ENCODE measurements at places on chromosomes 12 and 14. TPM values are rescaled to one million over a fixed set of nuclear protein-coding genes. Genes with fewer than 3 reads are reported as not detected.
A peak's percentile ranks its signal among the peaks of the same experiment; 100 is the strongest.

GRCh38 chr12:105569886-105570285 is 239.4 kb downstream of the C12orf75 start:
- no peak for DNase-seq

DNA sequence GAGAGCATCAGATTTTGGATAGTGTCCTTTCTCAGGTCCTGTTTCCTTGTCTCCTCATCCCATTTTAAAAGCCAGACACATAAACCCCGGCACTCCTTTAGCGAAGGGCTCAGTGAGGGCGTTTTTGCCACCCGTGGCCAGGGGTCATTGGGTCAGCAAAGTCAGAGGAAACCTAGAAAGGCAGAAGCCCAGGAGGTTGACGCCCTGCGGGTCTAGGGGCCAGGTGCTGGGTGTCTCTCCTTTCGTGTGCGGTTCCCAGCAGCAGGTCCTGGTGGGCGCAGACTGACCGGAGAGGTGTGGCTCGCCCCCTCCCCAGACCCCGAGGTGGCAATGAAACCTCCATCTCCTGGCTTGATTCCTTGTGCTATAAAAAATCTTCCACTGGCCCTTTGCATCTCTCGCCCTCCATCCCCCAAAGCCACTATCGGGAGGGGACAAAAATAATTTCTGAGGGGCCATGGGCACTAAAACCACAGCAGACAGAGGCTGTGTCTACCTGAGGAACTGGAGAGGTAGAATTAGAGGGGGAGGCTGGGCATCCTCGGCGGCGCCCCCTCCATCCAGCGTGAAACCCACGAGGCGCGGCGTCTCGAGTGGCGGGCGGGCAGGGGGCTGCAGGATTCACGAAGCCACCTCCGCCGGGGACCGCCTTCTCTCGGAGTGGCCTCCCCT is 858 bp upstream of the FRMD6 start:
- DNase-seq: peak; percentile 73

GRCh38 chr12:56995201-56995929 is 11.0 kb downstream of the ZBTB39 start:
- DNase-seq: no peak

GRCh38 chr12:10331642-10332239 is 24.1 kb downstream of the KLRD1 start:
- no peak for DNase-seq

DNA sequence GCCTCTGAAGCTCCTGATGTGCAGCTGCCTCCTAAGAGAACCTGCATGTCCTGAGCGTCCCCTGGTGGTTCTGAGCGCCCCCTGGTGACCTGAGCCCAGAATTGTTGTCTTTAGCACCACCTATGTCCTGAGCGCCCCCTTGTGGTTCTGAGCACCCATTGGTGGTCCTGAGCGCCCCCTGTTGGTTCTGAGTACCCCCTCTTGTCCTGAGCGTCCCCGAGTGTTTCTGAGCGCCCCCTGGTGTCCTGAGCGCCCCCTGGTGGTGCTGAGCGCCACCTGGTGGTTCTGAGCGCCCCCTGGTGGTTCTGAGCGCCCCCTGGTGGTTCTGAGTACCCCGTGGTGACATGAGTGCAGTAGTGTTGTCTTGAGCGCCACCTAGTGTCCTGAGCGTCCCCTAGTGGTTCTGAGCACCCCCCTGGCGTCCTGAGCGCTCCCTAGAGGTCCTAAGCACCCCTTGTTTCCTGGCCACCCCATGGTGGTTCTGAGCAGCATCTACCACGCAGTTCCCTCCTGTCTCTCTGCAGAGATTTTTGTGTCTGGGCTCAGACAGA is 782.5 kb downstream of the TMEM121 start:
- DNase-seq: no peak

DNA sequence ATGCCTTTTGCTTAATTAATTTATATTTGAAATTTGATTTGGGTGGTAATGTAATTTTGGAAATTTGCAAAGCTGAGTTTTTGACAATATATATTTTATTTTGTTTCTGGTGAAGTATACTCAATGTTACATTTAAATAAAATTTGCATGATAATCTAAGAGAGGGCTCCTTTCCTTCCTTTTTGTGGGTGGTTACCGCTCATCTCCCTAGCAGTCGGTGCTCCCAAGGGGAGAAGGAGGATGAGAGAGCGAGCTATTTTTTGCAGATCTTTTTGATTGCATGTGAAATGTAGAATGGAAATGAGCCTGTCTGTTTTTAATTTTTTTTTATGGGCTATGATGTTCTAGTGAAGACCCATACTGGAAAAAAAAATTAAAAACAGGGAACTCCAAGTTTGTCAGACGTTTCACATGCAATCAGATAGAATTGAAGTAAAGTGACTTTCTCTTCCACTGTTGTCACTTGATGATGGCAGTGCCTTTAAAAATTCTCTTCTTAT is 39.8 kb downstream of the MSRB3 start:
- DNase-seq: no peak

- DNase-seq: peak; percentile 77
Observed at GRCh38 chr12:95385246-95386035, 88.5 kb upstream of the METAP2 start.

DNA sequence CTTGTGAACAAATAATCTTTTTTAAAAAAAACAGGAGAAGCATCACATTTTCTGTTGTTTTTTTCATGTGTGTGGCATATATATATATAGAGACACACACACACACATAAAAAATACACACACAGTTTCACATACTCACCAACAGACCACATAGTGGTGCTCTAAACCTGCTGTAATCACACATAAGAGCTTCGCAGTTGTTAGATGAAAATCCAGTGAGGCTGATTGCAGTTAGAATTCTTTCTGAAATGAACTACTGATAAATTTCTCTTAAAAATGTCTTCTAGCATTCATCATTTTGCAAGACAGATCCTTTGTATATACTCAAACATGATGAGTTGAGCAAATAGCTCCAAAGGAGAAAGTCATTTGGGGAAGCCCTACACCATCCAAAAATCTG is 434.3 kb upstream of the STXBP6 start:
- no peak for DNase-seq

DNA sequence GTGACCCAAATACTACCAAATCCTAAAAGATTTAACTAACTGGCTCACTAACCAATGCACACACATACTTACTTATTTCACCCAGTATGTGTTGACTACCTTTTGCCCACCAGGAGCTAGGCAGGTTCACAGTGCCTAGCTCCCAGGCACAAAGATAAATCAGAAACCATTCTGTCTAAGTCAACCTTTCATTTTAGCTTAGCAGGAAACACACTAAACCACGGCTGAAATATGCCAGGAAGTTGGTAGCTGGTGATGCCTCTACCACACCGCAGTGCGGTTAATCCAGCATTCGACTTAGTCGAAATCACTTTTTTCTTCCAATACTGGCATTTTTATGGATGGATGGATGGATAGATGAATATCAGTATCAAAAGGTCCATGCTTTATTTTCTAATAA is 597.7 kb downstream of the DIO2 start:
- DNase-seq: no peak

GRCh38 chr14:101588990-101589389 is 27.7 kb downstream of the DIO3 start:
- no peak for DNase-seq

DNA sequence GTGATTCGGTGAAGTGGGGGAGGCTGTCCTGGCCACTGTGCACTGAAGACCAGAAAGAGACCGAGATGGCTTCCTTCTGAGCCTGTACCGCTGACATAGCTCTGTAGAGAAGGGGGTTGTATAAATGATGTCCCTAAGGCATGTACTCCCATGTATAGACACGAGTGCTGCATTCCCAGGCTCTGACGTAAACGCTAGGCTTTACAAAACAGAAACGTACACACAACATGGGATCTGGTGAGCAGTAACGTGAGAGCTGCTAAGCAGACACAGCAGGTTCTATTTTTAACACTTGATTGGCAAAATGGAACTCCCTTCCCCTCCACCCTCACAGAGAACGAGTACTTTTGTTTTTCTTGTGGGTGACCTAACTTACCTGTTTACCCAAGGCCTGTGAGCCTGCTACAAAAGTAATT is 35.9 kb downstream of the ACADS start:
- peak; percentile 78 for DNase-seq

DNA sequence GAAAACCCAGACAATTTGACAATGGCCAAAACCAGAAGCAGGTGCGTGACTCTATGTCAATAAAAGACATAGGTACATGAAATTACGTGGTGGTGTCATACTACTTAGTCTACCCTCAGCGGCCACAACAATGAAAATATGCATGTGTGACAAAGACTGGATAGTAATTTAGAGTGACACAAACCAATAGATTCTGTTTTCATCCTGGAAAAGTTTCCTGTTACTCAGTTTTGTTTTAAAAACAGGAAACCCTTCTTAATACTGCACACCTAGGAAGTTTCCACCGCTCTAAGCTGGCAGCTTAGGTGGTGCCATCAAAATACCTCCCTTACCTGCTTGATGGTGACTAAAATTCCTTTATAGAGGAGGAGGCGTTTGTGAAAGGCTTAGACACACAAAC is 15.1 kb downstream of the POU6F1 start:
- DNase-seq: no peak

DNA sequence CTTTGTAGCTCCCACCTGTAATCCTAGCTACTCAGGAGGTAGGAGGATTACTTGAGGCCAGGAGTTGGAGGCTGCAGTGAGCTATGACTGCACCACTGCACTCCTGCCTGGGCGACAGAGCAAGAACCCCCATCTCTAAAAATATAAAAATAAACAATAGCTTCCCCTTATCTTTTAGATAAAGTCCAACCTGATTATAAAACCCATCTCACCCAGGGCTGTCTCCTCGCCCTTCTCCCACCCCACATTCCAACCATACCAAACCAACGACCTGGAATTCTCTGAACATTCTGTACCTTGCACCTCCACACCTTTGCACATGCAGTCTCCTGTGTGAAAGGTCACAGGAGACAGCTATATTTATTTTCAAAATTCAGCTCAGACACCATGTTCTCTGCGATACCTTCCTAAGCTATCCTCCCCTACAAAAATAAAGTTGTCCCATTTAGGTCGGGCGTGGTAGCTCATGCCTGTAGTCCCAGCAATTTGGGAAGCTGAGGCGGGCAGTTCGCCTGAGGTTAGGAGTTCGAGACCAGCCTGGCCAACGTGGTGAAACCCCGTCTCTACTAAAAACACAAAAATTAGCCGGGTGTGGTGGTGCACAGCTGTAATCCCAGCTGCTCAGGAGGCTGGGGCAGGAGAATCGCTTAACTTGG is 7.7 kb downstream of the SLC7A7 start:
- no peak for DNase-seq

- DNase-seq: no peak
Observed at GRCh38 chr12:93056971-93057535, 128.0 kb upstream of the EEA1 start.

DNA sequence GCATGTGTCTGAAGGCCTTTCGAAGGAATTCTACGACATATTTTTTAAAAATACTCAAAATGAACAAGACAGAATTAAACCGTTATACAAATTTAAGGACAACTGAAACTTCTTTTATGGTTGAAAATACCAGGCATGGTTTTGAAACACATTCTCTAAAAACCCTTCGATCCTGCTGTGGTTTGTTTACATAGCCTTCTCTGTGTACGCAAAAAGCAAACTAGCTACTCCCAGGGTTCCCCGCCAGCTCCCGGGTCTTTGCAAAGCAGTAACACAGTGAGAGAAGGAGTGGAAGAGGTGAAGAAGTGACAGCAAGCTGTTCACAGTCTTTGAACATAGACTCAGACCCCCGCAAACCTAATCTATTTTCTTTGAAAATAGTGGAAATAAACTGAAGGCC is 2.2 kb upstream of the TC2N start:
- DNase-seq: no peak

GRCh38 chr12:117850048-117850447 is 118.7 kb downstream of the KSR2 start:
- no peak for DNase-seq

- DNase-seq: peak; percentile 43
Observed at GRCh38 chr14:99131632-99132271, 140.2 kb downstream of the BCL11B start.

GRCh38 chr14:21723431-21724045 is 49.9 kb upstream of the OR4E1 start:
- no peak for DNase-seq

GRCh38 chr14:101830271-101830670 is 68.8 kb downstream of the PPP2R5C start:
- no peak for DNase-seq

GRCh38 chr12:107386569-107386968 is 293.2 kb upstream of the CRY1 start:
- DNase-seq: no peak

- DNase-seq: no peak
Observed at GRCh38 chr12:51326698-51327439, 2.9 kb upstream of the BIN2 start.

DNA sequence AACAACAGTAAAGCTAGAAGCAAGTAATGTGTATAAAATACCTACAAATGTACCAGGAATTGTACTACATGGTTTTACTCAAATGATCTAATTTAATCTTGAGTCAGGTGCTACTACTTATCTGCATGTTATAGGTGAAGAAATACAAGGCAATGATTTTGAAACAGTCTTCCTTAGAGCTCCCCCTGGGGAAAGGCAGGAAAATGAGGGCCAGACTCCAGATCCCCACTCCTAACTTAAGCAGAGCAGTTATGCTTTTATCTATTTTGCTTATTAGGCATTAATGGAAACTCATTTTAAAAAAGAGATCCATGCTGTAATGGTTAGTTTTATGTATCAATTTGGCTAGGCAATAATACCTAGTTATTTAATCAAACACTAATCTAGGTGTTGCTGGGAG is 109.3 kb upstream of the CPSF6 start:
- no peak for DNase-seq

DNA sequence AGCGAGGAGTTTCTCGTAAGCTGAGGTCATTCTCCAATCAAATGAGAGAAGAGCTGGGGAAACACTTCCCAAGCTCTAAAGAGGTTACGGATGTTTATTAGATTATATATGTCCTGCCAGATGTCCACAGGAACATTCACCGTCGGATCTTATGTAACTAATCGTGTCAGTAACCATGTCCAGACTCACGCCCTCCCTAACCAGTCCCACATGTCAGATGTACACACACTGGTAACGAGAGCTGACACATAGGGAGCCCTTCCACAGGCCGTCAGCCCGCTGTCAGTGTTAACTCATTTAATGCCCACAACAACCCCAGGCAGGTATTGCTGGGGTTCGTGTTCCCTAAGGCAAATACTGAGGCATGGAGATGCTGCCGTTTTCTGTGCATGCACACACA is 223.7 kb upstream of the RTL1 start:
- peak; percentile 25 for DNase-seq

ORAI1 gene
- 8.0 TPM for total RNA-seq

OAS2 gene
- 2.8 TPM for total RNA-seq

P3H3 gene
- 20.6 TPM for total RNA-seq

C14orf180 gene
- total RNA-seq: 0.55 TPM

BICDL1 gene
- 1.4 TPM for total RNA-seq

OR4K2 gene
- not detected for total RNA-seq

SOAT2 gene
- total RNA-seq: 0.41 TPM

ERP27 gene
- not detected for total RNA-seq

CD163L1 gene
- total RNA-seq: 0.66 TPM

DAO gene
- total RNA-seq: not detected
